ENCODE measurements at places on chromosomes 6 and 20. TPM values are rescaled to one million over a fixed set of nuclear protein-coding genes. Genes with fewer than 3 reads are reported as not detected.

DNA sequence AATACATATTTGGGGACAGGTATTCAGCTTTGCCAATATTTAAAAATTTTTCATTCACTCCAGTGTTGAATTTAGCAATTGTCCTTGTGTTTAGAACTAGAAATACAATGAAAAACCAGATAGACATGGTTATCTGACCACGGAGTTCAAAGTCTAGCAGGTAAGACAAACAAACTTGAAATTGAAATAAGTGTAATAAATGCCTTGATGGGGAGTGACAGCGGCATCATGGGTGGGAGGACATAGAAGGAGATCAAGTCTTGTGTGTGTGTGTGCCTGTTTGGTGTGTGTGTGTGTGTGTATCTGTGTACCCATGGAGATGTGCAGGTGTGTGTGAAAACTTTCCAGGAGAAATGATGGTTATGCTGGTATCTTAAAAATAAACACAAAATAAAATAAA lies 750.0 kb upstream of the CITED2 start:
- no peak for DNase-seq

DNA sequence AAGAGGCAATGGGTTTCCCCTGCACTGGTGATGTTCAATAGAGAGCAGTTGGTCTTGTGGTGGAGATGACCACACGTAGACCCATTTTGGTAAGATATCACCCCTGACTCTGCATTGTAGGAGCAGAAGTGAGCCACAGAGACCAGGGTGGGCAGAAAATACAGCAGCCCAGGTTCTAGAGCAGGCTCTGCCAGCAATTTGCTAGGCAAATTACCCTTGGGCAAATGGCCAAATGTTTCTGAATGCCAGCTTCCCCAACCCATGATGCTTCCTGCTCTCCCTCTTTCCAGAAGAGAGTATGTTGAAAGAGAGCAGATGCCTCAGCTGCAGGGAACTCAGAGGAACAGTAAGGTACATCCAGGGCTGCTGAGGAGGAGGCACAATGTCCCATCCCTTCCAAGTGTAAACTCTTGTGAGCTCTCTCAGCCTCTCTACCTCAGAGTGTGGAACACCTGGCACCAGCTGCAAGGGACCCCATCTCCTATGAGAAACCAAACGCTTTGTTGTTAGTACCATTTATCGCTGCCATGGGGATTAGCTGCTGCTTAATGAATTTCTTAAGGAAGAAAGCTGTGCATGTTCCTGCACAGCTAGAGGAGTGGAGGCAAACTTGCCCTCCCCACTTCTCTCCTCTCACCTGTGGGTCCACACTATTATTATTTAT lies 317.5 kb upstream of the MOCS1 start:
- no peak for DNase-seq

The SLC22A3 gene
- total RNA-seq, result not detected

The TENT5A gene
- 4.0 TPM for total RNA-seq

Data from HT1080 (cell line).